ENCODE measurements at places on chromosomes 1 and 21. TPM values are rescaled to one million over a fixed set of nuclear protein-coding genes. Genes with fewer than 3 reads are reported as not detected.

L1TD1 gene
- total RNA-seq, result 72.6 TPM

AUNIP gene
- 1.8 TPM for total RNA-seq

SMIM1 gene
- total RNA-seq, result 4.7 TPM

CAP1 gene
- 162 TPM for total RNA-seq

ZNF683 gene
- not detected for total RNA-seq

PLD5 gene
- 5.1 TPM for total RNA-seq

CHI3L1 gene
- total RNA-seq, result 0.54 TPM

GBP7 gene
- total RNA-seq, result not detected

TMEM240 gene
- total RNA-seq, result 2.1 TPM

FOXO6 gene
- total RNA-seq, result 0.11 TPM

DAB1 gene
- 0.33 TPM for total RNA-seq

OR2G6 gene
- total RNA-seq, result 4.3 TPM

PARS2 gene
- total RNA-seq, result 5.5 TPM
